Inflammatory macrophage treated with lipopolysaccharide for 1 hour (primary cell): ENCODE measurements at places on chromosomes 3 and 15.

GRCh38 chr3:46335541-46335940, 18.4 kb upstream of the CCR2 start:
- no peak for DNase-seq

DNA sequence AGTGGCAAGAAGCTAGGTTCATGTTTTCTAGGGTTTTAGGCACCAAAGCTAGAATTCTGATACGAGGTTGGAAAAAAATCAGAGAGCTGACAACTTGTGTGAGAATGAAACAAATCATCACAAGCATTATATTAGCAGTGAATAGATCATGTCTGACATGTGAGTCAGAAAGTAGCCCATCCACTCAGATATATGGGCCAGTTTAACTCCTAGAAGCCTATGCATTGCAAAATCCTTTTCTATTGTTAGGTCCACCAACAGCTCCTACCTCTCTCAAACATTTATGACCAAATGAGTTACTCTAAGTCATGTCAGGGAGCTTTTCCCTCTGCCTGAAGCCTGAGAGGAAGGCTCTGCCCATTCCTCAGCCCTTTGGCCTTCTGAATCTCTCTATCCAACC, 44.0 kb downstream of the KBTBD12 start:
- no peak for DNase-seq

- no peak for DNase-seq
Measured at GRCh38 chr15:97998307-97999071, 38.0 kb downstream of the ARRDC4 start.

- no peak for DNase-seq
Measured at GRCh38 chr3:15325228-15325627, 7.2 kb downstream of the SH3BP5 start.

DNA sequence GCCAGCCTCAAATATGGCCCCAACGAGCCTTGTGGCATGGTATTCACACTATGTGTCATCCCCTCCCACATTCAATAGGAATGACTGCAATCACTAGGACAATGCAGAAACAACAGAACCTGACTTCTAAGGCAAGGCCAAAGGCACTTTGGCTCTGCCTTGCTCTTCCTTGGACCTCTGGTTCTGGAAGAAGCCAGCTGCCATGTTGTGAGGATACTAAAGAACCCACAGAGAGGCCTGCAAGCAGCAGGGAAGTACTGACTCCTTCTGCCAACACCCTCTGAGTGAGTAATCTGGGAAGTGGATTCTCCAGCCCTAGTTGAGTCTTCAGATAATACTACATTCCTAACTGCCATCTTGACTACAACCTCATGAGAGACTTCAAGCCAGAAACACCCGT, 64.7 kb downstream of the ADAMTS9 start:
- no peak for DNase-seq

- DNase-seq, result no peak
Measured at GRCh38 chr15:35211240-35211902, 126.3 kb upstream of the NANOGP8 start.

GRCh38 chr3:14548321-14548729, 8.2 kb upstream of the GRIP2 start:
- no peak for DNase-seq

DNA sequence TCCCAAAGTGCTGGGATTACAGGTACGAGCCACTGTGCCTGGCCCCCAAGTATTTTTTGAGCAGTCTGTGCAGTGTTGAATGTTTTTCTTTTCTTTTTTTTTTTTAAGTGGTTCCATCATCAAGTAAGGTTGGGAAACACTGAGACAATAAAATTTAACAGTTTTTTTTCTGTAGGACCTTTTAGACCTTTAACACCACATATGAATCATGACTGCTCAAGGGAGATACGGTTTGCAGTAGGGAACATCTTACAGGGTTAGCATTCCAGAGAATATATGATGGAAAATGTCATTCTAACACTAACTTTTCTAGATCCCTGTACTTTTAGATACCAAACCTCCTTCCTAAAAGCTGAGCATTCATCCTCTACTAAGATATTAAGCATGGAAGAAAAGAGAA, 41.7 kb downstream of the SNX4 start:
- DNase-seq, result no peak

DNA sequence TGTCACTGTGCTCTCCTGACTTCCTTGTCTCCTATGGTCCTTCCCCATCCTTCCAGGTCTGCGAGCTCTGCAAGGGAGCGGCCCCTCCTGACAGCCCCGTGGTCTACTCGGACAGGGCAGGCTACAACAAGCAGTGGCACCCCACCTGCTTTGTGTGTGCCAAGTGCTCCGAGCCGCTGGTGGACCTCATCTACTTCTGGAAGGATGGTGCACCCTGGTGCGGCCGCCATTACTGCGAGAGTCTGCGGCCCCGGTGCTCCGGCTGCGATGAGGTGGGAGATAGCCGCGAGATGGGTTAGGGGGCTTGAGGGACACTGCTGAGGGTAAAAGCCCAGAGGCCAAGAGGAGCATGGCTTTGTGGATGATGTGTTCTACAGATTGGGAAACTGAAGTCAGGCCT, 63.8 kb downstream of the LMCD1 start:
- no peak for DNase-seq
